ENCODE measurements at places on chromosomes 6 and 20.

DNA sequence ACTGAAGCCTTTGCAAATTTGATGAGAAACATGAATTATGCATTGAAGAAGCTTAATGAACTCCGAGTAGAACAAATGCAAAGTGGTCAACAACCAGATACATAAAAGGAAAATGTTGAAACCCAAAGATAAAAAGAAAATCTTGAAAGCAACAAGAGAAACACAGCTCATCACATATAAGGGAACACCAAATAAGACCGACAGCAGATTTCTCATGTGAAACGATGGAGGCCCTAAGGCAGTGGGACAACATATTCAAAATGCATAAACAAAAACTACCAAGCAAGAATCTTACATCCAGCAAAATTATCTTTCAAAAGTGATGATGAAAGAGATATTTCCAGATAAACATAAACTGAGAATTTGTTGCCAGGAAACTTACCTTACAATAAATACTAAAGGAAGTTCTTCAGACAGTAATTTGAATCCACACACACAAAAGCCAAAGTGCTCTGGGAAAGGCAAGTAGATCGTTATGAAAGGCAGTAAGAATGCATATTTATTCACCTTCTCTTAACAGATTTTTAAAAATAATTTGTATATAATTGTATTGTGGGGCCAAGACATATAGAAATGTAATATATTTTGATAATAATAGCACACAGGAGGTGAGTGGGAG lies 22.5 kb downstream of the SLC52A3 start:
- DNase-seq: no peak

- no peak for DNase-seq
Observed at GRCh38 chr6:116248577-116248976, 5.3 kb downstream of the TSPYL4 start.

DNA sequence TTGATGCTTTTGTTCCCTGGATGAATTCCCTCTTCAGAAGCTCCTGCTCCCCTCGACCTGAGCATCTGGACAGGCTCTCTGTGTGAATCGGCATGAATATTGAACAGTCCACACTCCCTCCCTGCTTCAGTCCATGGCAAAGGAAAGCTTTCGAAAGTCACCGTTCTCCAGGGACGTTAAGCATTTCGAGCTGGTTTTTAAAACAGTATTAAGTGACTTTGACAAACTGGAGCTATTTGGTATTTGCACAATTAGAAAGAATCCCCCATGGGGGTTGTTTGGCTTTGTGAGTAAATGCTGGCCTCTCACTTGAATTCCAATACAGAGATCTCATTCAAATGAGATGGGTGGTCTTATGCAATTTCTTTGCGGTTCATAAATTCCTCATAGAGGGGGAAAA lies 85.3 kb upstream of the TIAM2 start:
- no peak for DNase-seq

DNA sequence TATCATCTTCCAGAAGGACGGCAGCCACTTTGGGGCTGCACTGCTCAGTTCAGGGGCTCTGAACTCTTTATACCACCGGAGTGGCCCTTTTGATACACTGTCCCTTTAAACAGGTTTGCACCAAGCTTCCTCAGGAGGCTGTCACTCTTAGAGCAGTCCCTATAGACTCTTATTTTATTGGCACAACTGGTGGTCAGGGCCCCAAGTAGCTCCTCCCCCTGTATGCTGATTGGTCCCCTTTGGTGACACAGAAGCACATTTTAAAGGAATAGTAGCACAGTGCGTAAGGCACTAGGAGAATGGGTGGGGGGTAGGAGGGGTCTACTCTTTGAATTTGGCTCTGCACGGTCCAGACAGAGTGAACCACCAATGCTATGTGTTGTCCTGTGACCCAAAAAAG lies 122.6 kb upstream of the MLN start:
- no peak for DNase-seq

- no peak for DNase-seq
Observed at GRCh38 chr6:152723398-152723797, 25.7 kb downstream of the MYCT1 start.

GRCh38 chr6:113125626-113126025 lies 731.5 kb upstream of the MARCKS start:
- no peak for DNase-seq

DNA sequence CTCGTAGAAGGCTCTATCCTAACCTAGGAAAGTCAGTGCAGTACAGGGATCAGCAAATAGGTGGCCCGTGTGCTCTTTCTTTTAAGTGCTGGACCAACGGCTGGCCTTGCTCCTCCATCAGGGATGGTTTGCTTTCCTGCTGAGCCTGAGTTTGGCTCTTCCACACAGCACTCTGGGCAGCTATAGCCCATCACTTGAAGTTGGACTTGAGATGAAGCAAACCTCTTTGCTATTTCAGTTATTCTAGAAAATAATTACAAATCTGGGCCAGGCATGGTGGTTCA lies 66.9 kb upstream of the KCNK16 start:
- DNase-seq: no peak

GRCh38 chr6:133837801-133838349 lies 51.0 kb upstream of the TCF21 start:
- no peak for DNase-seq

DNA sequence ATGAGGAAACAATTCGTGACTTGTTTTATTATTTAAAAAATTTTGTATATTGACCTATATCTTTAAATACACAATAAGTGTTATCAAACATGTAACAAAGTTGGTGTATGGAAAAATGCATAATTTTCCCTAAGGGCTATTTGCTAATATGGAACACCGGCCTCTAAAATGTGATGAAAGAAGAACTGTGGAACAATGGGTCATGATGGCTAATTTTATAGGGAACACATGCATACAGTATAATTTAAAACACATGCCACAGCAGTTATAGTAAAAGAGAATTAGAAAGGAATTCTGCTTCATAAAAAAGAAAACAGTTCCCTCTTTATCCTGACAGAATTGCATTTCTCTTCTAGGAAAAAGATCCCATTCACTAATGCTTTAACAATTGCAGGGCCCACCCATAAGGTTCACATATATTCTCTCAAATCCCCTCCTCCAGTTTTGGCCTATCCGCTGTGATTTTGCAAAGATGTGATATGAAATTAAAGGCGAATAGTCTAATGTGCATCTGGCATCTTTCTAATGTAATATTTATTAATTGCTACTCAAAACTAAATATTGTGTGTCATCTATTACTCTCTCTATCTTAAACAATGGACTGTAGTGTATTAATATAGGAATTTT lies 628.1 kb upstream of the CITED2 start:
- peak; percentile 86 for DNase-seq

GRCh38 chr6:133062696-133063306 lies 178.4 kb upstream of the EYA4 start:
- DNase-seq: no peak

DNA sequence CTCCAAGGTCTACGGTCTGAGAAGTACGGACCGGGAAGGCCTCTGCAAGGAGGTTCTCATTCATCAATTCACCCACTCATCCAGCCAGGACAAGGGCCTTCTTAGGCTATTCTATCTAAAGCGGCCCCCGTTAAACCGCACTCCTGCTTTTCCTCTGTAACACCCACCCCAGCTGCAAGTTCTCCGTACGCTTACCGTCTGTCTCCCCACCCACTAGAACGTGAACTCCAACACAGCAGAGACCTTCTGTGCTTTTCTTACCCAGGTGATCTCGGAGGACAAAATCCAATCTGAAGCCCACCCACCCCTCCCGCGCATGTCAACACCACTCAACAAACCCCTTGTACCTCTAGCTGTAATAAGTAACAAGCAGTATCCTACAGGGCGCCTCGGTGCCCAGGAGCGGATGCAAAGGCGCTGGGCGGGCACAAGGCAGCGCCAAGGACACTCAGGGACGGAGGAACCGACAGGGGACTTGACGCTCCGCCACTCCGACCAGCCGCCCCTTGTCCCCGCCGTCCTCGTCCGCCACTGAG lies 351 bp downstream of the AURKA start:
- no peak for DNase-seq

DNA sequence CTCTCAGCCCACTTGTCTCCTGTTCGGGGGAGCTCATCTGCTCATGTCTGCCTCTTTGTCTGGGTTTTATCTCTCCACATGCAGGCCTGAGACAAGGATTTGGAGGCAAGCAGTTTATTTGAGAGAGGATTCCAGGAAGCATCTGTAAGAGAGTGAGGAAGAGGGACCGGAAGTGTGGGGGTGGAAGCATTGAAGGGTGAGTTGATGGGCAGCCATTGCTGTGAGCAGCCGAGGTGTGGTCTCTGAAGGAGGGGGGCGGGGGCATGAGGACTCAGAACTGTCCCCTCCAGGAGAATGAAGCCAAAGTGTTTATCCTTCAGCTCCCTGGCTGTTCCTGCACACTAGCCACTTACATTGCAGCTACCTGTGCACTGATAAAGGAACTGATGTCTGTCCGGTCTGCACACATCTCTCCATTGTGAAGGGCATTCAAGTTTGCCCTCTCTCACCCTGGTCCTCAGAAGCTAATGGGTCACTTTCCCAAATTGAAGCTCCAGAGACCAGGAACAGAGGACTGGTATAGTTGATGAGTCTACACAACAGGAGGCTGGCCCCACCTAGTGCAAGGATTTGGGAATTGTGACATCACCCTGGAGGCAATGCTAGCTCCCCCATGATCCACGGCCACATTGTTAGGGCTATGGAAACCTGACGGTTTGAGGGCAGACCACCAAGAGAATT lies 100.5 kb upstream of the FOXA2 start:
- DNase-seq: no peak

- DNase-seq: no peak
Observed at GRCh38 chr20:19706463-19706862, 51.6 kb upstream of the RIN2 start.

GRCh38 chr6:53011979-53012378 lies 16.9 kb upstream of the GSTA4 start:
- no peak for DNase-seq

- DNase-seq: no peak
Observed at GRCh38 chr20:24095756-24096155, 107.2 kb upstream of the GGTLC1 start.

GRCh38 chr6:143607974-143608373 lies 69.8 kb upstream of the PHACTR2 start:
- DNase-seq: no peak

DNA sequence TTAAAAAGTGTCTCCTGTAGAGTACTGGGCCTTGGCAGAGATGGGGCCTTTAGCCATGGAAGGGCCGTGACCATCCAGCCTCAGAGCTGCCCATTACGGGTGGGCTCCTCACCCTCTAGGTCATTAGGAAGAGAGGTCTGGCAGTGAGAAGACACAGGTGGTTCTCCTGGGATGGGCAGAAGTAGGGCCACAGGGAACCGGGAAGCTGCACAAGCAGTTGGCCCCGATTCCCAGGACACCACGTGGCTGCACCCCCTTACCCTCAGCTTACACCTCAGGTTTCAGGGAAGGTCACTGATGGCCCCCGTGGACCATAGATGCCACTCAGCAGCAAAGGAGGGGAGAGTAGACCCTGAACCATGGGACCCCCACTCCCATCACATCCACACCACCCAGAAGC lies 1.6 kb downstream of the RAET1G start:
- DNase-seq: no peak

- no peak for DNase-seq
Observed at GRCh38 chr6:25042036-25042521, 106.3 kb upstream of the RIPOR2 start.

DNA sequence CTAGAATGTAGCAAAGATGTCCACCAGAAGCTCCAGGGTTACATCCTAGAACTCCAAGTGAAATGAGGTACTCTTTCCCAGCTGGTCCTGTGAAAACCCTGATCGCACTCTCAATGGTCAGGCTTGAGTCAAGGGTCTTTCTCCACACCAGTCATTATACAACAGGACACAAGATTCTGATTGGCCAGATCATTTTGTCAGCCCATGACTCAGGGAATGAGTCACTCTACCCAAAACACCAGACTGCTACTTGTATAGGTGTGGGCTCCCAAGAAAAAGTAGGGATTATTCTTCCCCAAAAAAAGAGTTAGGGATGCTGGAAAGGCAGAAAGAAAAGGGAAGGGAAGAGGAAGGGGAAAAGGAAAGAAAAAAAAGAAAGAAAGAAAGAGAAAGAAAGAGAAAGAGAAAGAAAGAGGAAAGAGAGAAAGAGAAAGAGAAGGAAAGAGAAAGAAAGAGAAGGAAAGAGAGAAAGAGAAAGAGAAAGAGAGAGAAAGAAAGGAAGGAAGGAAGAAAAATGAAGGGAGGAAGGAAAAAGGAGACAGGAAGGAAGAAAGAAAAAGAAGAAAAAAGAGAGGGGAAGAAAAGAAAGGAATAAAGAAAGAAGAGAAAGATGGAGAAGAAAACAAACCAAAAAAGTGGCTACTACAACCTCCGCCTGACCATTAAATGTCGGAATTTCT lies 30.5 kb downstream of the ANKEF1 start:
- no peak for DNase-seq

GRCh38 chr6:109048176-109048575 lies 46.5 kb downstream of the SESN1 start:
- no peak for DNase-seq

GRCh38 chr6:38375341-38375740 lies 264.4 kb downstream of the BTBD9 start:
- DNase-seq: no peak

DNA sequence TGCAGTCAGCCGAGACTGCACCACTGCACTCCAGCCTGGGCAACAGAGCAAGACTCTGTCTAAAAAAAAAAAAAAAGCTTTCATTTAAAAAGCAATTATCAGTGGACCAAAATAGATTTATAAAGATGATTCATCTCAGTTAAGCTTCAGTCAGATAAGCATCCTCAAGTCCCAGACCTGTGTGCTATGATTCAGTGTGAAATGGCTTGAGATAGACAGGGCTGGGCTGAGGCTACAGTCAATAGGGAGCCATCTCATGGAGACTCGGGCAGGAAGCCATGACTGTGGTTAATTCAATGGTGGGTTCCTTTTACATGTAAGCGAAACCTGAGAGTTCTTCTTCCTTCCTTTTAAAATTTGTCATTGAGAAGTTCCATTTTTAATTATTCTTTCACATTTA lies 276.0 kb downstream of the TFAP2A start:
- DNase-seq: peak; percentile 38

GRCh38 chr6:27752038-27752885 lies 159.9 kb downstream of the OR2B2 start:
- DNase-seq: peak; percentile 67

DNA sequence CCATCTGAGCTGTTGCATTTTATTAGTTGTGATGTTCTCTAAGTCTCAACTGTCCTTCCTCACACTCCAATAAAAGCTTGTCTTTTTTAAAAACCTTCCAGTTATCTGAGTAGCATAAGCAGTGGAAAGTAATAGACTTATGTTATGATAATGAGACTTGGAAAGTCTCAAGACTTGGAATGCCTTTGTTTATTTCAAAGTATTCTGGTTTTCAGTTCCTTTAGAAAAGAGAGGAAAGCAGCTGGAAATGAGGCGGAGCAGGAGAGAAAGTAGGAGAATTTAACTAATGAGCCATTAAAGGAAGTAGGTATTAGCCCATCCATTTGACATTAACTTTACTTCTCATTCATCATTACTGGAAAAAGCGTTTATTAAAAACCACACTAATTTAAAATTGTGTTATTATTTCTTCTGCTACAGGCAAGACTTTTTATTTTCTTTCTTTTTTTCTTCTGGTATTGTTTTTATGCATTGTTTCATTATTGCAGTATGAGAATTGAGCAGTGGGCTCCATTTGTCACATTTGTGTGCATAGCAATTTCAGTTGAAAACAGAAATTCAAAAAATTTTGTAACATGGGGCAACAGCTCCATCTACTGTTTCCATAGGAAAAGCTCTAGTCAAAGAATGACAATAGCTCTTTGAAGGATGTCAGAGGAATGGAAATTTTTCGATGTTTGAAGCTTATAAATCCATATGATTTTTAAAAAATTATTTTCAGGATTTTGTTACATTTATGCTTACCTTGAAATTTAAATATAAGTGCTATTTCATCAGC lies 194.8 kb downstream of the COL9A1 start:
- no peak for DNase-seq
